ENCODE measurements at places on chromosomes 13 and 19. TPM values are rescaled to one million over a fixed set of nuclear protein-coding genes. Genes with fewer than 3 reads are reported as not detected.

SARS2 gene
- total RNA-seq = 52.1 TPM

TBXA2R gene
- total RNA-seq = 1.1 TPM

ZNF575 gene
- 1.8 TPM for total RNA-seq

ZNF813 gene
- total RNA-seq = 0.21 TPM

DKKL1 gene
- 0.55 TPM for total RNA-seq

CYP2S1 gene
- 23.9 TPM for total RNA-seq

NKG7 gene
- not detected for total RNA-seq

IZUMO1 gene
- total RNA-seq = not detected

ZNF441 gene
- not detected for total RNA-seq

METTL21C gene
- total RNA-seq = not detected

C13orf42 gene
- not detected for total RNA-seq

PCDH17 gene
- total RNA-seq = 0.02 TPM

KL gene
- 0.06 TPM for total RNA-seq

CYP2A6 gene
- not detected for total RNA-seq

SPRED3 gene
- total RNA-seq = 3.2 TPM

URAD gene
- not detected for total RNA-seq

CPB2 gene
- total RNA-seq = 0.11 TPM

LILRB5 gene
- 0.05 TPM for total RNA-seq

KLK13 gene
- total RNA-seq = not detected

MYO9B gene
- 33.4 TPM for total RNA-seq

KIR3DL2 gene
- total RNA-seq = not detected

TINCR gene
- total RNA-seq = 1.9 TPM

FFAR3 gene
- total RNA-seq = not detected

CACNG6 gene
- 11.4 TPM for total RNA-seq

ZNF66 gene
- not detected for total RNA-seq

ONECUT3 gene
- not detected for total RNA-seq

GRK1 gene
- total RNA-seq = not detected

ZNF221 gene
- 0.38 TPM for total RNA-seq

GPR4 gene
- total RNA-seq = 0.31 TPM

ZNF549 gene
- 2.0 TPM for total RNA-seq

PSG7 gene
- total RNA-seq = 0.07 TPM

FCAR gene
- not detected for total RNA-seq

ZNF541 gene
- not detected for total RNA-seq

PSG11 gene
- total RNA-seq = not detected

MAST1 gene
- total RNA-seq = 1.4 TPM

RXFP2 gene
- not detected for total RNA-seq
